ENCODE measurements at places on chromosomes 3 and 15.

- DNase-seq, result no peak
Measured at GRCh38 chr3:185729337-185730055, 95.3 kb downstream of the IGF2BP2 start.

GRCh38 chr3:67704322-67704721, 49.9 kb upstream of the SUCLG2 start:
- DNase-seq, result peak; percentile 3

DNA sequence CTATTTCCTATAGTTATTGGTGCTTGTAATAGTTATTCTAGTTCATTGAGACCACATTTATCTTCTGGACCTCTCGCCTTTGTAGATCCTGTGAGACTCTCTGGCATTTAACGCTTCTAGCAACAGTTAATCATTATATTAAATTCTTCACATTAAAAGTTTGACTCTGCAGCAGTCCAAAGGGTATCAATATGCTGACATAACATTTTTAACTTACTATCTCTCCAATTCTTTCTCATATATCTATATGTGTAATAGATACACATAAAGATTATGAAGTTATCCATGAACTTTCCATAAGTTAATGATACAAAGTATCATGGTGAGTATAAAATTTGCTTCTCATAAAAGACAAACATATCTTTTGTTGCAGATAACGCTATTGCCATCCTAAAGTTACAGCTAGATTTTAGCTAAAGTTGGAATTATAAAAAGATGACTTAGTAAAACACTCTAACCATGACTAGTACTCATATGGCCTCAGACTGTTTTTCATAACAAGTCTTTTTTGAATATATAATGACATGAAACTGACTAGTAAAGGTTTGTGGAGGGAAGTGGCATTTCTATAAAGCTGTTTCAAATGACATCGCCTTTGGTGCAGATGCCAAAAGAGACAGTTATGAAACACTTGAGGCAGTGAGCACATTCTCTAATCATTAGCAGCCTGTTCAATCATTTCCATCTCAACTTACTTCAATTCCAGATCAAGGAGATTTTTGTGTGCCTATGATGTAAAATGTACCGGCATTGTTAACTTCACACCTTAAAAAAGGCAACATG, 379.3 kb upstream of the CBLB start:
- no peak for DNase-seq

DNA sequence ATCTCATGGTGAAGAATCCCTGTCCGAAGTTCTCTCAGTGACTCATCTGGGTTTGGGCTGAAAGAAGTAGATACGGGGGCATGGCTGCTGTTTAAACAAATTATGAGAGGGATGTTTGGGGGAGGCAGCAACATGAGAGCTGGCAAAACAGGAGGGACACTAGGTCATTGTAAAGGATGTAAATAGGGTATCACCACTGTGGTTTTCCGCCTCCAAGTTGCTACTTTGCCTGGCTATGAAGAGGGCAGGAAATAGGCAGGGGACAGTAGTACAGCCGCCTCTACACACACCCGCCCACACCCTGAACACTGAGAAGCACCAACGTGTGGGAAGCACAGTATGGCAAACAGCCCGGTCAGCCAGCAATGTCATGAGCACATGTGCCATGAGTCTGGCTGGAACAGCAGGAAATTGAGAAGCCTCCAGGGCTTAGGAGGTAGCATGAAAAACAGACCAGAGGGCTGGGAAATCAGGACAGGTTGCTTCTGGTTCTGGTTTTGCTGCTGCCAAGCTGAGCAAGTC, 17.1 kb downstream of the HEXA start:
- no peak for DNase-seq

GRCh38 chr3:193572426-193572908, 17.8 kb upstream of the ATP13A4 start:
- peak; percentile 50 for DNase-seq

- no peak for DNase-seq
Measured at GRCh38 chr3:127391436-127392155, 103.8 kb upstream of the PRR20G start.
